AG08395 (cell line): ENCODE measurements at places on chromosomes 1 and 21.

DNA sequence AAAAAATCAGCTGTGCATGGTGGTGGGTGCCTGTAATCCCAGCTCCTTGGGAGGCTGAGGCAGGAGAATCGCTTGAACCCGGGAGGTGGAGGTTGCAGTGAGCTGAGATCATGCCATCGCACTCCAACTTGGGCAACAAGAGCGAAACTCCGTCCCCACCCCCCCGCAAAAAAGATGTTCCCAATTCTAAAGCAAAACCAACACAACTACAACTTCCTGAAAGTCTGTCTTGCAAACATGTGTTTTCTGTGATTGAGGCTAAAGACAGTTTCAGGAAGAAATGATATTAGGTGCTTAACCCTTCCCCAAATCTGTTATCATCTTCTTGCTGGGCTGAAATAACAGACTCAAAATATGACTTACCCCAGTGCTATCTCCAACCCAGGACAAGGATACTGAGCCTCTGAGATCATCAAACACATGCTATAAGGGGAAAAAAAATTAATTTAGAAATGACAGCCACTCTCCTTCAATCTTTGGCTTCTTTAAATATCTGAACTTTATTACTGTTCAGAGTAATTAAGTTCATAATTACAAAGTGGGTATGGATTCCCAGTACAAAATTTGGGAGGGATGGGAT lies 28.5 kb downstream of the SORT1 start:
- DNase-seq, result peak; percentile 29

DNA sequence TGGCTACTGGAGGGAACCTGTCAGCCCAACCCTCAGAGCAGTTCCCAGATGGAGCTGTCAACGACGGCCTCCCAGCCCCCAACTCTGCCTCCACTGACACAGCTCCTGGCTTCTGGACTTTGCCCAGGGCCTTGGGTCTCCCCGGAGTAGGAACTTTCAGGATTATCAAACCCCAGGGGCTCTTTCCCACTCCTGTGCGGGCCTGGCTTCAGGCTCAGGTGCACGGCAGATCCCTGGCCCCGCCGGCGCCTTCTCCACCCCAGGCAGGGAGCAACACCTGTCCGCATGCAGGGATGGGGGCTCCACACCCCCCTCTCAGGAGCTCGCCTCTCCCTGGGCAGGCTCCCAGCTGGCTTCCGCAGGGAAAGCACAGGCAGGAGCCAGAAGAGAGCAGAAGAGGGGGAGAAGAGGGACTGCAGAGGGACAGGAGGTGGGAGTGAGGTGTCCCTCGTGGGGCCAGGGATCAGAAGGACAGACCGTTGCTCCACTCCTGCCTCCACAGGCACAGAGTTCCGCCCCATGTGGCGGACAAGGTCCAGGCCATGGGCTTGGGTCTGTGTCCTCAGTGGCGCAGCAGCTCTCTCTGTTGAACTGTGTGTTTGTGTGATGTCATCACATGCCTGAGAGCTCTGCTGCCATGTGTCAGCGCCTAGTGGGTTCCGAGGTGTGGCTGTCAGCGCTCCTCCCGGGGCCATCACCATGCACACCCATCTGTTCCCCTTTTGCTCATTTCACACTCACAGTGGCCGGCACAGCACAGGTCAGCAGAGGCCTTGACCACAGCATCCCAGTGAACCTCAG lies 107.7 kb downstream of the PDE9A start:
- DNase-seq, result no peak

DNA sequence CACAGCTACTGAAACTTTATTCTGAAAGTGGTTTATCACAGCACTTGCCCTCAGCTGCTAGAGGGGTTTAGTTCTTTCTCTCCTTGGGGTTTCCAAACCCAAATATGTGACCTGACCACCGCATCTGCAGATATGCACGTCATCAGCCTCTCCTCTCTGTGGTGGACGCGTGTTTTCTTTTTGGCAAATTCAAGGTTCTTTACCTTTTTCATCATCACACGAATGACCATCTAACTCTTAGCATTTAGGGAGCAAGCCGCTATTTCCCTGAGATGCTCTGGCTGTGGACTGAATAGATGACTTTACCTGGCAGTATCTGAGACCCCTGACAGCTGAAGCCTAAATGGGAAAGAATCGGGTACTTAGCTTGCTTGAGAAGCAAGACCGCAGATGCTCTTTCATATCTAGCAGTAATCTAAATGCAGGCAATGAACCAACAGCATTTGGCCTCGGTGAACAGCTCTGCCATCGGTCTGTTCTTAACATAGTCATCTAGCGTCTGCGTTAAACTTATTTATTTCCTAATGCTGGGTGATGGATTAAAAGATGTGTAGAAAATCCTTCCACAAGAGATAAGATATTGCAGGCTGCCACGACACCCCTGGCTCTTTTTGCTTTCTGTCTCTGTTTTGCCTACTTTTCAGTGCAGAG lies 463.4 kb downstream of the CAMTA1 start:
- DNase-seq, result no peak

- no peak for DNase-seq
Measured at GRCh38 chr1:228456252-228457016, 30.7 kb upstream of the RNF187 start.

GRCh38 chr1:167054946-167055630 lies 35.1 kb downstream of the GPA33 start:
- no peak for DNase-seq

GRCh38 chr1:152112101-152112884 lies 3.0 kb downstream of the TCHH start:
- no peak for DNase-seq

DNA sequence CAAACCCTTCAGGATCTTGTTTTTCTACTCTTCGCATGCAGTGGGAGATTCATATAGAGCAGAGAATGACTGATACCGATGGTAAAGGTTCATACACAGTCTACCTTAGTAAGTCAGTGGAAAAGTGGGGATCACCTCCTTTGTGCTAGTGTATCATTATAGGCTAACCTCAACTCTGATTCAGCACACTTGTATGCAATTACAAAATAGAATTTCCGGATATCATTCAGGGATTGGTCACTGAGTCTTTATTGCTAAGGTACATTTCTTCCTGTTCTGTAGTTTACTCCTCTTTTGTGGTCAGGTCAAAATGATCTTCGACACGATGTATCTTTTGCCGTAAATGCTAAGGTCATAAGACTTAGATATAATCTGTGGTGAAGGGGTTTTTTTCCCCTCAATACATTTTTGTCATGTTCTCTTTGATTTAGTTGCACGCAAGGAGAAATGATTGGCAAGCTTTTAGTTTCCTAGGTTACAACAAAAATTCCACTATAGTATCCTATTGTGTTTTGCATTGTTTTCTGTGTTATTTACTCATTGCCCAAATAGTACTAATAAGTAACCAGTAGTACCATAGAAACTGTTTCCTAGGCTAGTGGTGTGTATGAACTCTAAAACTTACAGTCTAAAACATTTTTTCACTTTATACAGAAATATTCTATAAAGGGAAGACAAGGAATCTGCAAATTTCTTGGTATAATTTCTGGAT lies 35.7 kb upstream of the PLA2G4A start:
- DNase-seq, result no peak

- DNase-seq, result no peak
Measured at GRCh38 chr21:37348664-37349063, 17.9 kb upstream of the DYRK1A start.
